ENCODE measurements at places on chromosomes 5 and 9.

- DNase-seq: no peak
These were observed 172.2 kb upstream of the GRAMD2B start for GRCh38 chr5:126251024-126251423.

- no peak for DNase-seq
These were observed 348.1 kb downstream of the ADAMTS6 start for GRCh38 chr5:65133477-65134110.

DNA sequence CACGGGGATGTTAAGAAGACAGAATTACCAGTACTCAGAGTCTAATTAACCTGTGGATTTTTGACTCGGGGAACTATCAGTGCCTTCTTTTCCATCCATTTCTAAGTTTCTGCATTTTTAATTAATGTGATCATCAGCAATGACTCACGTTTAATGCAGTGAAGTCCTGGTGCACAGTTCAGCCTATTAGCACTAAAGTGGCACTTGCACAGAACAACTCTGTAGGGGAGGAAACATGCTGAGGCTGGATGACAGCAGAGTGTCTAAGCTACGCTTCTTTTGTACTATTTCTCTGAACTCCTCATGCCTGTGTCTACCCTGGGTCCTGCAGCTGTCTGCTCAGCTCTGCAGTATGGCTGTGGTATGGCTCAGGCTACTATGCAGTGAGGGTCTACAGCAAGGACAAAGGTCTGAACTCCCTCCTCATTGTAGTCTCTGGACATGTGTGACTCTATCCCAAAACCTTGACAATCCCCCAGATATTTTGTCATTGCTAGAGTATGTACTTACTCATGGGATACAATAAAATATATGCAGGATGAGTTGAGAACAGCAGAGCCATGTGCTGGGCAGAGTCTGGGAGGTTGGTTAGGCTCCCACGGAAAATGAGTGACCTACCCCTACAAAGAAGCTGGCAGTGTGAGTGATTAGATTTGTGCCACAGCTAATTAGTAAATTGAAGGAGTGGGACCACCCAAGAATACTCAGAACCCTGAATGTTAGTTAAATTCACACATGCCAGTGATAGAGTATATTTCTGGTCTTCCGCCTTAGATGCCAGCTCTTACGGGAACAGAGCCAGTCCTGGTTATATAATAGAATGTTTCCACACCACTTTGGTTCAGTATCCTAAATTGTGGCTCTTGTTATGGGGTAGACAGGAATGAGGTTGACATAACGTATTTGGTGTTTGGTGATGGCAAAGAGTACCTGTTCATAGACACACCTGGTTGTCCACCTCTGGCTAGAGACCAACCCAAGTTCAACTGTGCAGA lies 148.0 kb downstream of the GHR start:
- DNase-seq: no peak

DNA sequence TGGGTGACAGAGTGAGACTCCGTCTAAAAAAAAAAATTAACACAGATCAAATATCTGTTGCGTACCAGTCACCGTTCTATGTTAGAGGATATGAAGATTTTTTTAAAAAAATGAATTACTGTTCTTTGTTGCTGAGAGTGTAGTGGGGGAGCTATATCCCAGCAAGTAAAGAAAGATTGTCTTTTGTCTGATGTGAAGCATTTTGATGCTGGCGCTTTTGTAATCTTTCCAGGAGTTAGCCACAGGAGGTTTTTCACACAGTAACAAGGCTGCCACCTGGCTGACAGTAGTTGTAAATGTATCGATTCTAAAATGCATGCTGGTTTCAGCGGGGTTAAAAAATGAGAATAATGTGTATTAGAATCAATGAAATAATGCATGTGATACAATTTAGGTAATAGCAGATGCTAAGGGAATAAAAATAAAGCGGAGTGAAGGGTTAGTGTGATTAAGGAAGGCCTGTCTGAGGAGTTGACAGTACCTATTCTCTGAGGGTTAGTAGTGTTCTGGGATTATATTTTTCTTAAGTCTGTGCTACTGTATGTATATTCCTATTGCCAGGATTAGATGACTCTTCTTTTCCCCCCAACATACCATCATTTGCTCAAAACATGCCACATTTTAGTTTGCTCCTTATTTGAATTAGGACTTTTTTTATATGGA lies 3.4 kb downstream of the LMNB1 start:
- peak; percentile 6 for DNase-seq

DNA sequence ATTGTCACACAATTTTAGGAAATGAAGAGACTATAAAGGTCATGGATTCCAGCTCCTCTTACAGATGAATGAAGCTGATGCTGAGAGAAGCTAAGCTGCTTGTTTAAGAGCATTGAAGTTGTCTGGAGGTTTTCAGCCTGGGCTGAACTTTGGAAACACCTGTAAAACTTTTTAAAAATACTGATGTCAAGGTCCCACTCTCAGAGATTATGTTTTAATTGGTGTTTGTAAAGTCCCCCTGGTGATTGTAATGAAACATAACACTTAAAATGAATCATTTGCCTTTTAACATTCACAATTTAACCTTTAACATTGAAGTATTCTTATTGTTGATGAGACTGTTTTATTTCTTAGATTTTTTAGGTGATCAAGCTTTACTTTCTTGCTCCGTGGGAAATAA lies 16.4 kb downstream of the RAD23B start:
- no peak for DNase-seq

- no peak for DNase-seq
These were observed 333.0 kb downstream of the PDE4D start for GRCh38 chr5:59560553-59560952.

All from NCI-H1048 (cell line).